Stomach (tissue), 19 donors: ENCODE measurements at places on chromosomes 13 and 19. TPM values are rescaled to one million over a fixed set of nuclear protein-coding genes. Genes with fewer than 3 reads are reported as not detected.

Gene IRS2
- 10.7 TPM for total RNA-seq

DNA sequence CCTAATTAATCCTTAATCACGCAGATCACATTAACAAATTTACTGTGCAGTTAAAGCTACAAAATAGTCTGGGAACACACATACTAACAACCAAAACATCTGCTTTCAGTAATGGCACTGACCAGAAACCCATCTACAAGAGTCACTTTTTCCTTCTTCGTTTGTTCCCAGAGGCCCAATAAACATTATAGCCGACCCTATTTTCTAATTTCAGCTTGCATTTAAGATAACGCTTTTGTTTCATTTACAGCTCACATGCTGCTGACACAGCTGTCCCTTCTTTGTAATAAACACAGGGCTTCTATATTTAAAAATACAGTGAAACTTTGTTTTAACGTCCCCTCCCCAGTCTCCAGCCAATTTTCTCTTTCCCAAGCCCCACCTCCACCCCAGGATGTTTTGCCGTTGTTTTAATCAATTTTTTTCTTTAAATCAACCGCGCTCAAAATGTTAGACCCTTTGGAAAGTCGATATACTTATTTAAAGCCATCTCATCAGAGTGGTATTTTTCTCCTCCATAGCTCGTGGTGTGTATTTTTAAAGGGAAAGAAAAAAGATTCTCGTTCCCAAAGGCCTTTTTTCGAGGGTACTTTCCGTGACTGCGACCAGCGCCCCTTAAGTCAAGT, 1.7 kb upstream of the WBP4 start:
- DNase-seq: no peak

Gene OR7C1
- not detected for total RNA-seq

DNA sequence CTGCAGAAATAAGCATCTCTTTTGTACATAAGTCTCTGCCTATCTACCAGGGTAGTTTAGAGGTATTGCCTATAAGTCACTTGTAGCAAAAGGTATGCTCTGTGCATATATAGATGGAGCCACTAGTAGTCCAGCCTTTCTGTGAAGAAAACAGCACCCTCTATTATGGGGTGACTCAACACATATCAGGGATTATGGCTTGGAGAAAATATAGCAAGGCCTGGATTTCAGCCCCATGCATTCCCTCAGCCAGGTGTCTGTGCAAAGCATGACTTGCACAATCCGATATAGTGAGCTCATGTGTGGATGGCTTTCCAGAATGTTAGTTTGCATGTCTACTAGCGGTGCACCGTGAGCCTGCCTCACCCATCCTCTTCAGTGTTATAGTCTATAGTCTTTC, 13.4 kb upstream of the NALCN start:
- DNase-seq: no peak

Gene CHST8
- not detected for total RNA-seq

DNA sequence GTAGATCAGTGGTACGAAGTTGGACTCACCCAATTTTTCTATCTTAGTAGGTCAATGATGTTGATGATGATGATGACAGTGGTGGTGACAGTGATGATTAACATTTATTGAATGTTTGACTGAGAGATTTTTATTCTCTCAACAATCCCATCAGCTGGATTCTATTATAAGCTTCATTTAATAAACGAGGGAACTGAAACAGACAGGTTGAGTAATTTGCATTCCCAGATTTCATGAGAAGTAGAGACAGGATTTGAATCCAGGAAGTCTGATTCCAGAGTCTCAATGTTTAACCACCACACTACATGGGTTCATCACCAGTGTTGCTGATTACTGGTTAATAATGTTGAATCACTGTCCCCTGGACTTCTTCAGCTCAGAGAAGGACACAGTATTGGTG, 168.9 kb downstream of the FLT1 start:
- DNase-seq: no peak

- DNase-seq: no peak
Measured at GRCh38 chr19:55489711-55490477, 1.7 kb downstream of the SSC5D start.
